ENCODE measurements at places on chromosomes 12 and 14.

DNA sequence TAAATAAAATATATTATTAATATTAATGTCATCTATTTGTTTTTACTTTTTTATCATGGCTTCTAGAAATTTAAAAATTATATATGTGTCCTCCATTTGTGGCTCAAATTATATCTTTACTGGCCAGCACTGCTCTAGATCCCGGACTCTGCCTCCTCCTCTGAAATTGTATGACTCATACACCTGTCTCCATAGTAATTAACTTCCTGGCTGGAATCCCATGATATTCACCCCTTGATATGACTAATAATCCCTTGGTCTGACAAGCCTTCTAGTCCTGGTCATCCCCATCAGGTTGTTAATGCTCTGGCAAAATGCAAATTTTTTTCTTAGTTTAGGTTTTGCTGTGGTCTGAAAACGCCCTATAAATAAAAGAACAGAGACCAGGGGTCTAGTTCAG is 116.2 kb downstream of the BMP4 start:
- no peak for DNase-seq

GRCh38 chr14:105139212-105139825 is 29.3 kb downstream of the JAG2 start:
- DNase-seq, result no peak

- DNase-seq, result no peak
Measured at GRCh38 chr12:116962197-116962596, 51.4 kb downstream of the FBXW8 start.

DNA sequence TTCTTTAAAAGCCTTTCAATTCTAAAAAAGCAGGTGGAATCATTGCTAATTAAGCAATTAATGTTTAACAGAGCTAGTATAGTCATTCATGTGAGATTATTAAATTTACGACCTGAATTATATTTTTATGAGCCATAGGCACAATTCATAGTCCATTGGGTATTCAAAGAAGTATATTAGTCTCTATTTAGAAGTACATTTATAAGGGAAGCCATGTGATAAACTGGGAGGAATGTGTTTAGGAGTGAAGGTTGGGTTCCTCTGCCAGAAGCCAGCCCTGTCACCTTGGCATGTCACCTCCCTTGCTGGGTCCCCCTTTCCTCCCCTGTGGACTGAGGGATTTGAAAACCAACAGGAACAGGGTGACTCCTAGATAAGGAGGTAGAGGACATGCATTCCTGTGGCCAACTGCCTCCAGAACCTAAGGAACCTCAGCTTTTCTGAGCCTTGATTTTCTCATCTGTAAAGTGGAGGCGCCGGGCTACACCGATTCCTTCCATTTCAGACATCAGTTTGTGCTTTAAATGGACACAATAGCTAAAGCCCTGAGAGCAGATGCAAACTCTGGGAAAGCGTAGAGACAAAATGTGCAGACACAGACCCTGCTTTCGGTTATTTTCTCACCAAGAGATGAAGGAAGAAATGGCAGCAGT is 5.4 kb upstream of the KRT2 start:
- no peak for DNase-seq

GRCh38 chr12:128813392-128813791 is 10.4 kb downstream of the SLC15A4 start:
- no peak for DNase-seq

DNA sequence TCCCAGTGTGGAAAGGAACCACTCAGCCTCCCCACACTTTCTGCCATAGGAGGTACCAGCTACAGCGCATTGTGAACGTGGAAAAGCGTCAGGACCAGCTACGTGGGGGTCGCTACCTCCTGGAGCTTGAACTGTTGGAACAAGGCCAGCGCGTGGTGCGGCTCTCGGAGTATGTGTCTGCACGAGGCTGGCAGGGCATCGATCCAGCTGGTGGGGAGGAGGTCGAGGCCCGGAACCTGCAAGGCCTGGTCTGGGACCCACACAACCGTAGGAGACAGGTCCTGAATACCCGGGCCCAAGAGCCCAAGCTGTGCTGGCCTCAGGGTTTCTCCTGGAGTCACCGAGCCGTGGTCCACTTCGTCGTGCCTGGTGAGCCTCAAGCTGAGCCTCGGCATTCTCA is 96.8 kb downstream of the B4GALNT3 start:
- DNase-seq, result no peak

DNA sequence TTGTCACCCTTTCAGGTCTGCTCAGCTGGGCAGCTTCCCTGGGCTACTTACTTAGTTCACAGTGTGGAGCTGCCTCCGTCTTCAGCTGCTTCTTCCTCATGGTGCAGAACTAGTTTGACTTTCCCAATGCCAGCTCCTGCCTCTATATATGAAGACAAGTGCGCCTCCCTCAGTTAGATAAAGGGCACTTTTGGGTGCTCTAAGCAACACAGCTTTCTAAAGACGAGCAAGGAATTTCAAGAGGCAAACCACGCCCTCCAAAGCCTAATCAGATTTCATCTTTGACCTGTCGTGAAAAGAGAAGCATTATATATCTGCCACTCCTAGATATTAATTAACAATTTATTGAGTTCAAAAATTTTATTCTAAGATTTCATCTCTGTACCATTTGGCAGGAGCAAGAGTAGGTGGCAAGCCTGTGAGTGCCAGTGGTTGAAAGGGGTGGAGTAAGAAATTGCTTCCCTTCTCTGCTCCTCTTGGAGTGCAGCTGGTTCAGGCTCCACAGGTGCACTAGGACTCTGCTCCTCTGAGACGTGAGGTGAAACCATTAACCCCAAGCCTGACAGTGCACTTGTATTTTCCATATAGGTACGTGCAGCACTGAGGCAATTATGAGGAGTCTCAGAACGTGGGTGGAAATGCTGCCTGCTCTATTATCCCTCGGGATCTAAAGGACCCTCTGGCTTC is 2.1 kb upstream of the SLC11A2 start:
- DNase-seq, result peak; percentile 70

DNA sequence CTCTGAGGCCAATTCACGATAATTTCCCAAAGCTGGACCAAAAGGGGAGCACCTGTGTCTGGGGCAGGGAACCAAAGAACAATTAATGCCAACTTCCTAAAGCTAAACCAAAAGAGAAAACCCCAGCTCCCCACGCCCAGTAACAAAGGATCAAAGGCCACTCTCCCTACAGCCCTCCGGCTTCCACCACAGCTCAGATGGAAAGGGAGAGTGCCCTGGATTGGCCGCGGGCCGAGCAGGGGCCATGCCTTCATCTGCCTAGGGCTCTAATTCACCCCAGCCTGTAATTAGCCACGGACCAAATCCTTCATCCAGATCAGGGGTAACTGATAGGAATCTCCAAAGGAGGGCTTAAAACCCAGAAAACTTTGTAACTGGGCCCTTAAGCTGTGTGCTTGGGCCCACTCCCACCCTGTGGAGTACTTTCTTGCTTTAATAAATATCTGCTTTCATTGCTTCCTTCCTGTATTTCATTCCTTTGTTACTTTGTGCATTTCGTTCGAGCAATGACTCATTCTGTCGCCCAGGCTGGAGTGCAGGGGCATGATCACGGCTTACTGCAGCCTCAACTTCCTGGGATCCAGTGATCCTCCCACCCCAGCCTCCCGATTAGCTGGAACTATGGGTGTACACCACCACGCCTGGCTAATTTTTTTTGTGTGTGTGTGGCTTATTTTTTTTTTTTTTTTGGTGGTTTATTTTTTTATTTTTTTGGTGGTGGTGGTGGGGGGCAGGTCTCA is 65.5 kb upstream of the PPP4R3A start:
- DNase-seq, result no peak

- DNase-seq, result no peak
Measured at GRCh38 chr14:48140804-48141203, 465.4 kb upstream of the MDGA2 start.

DNA sequence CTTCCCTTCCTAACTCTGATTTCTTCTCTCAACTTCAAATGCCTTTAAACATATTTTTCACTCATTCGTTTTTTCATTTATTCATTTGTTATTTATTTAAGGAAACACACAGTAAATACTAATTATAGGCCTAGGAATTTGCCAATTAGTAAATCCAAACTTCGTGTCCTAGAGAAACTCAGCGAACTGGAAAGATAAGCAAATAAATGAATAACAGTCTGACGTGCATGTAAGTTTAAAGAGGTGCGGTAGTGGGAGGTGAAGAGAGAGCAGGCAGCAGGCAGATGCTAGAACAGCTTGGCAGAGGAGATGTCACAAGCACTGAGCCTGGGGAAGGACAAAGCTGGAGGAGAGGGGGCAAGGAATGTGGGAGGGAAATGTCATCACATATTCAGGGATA is 228.2 kb downstream of the DPY19L2 start:
- no peak for DNase-seq

DNA sequence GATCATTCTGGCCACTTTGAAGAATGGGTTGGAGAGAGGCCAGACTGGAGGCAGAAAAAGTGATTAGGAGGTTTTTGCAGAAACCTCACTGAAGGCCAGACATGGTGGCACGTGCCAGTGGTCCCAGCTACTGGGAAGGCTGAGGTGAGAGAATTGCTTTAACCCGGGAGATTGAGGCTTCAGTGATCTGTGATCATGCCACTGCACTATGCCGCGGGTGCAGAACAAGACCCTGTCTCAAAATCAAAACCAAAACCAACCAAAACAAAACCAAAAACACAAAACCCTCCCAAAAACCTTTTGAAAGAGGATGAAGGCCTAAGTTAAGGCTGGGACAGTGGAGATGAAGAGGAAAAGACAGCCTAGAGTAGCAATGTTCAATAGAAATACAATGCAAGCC is 15.2 kb upstream of the CFAP54 start:
- no peak for DNase-seq

- no peak for DNase-seq
Measured at GRCh38 chr12:67410246-67410645, 141.1 kb downstream of the CAND1 start.

DNA sequence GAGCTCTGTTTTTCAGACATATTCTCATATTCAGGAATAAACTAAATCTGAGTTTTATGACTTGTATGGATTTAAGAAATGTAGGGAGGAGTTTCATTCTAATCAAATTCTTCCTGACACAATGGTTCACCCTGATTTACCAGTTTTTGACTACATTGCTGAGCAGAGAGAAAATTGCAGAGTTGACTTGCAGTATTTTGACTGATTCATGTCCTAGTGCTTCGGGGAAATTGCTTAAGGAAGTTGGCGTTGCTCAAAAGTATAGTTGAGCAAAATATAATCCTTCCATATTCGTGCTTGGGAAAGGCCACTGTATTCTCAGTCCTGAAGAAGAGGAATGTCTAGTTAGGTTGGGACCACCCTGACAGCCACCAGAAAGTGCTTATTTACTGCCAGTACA is 1.3 kb upstream of the TWF1 start:
- no peak for DNase-seq

DNA sequence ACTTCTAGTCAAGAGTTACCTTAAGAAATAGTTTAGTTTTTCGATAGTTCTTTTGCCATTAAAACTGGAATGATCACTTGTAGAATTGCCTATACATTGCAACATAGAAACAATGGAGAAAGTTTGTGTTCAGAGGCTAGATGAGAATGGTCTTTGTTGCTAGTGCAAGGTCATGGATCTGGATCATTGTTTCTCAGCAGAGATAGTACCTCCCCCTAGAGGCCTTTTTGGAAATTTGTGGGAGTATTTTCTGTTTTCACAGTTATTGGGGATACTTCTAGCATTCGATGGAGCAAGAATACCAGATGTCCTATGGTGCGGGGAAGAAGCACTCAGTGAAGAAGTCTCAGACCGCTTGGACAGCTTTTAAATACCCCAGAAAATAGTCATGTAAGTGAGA is 138.8 kb upstream of the HMGA2 start:
- peak; percentile 60 for DNase-seq

- DNase-seq, result no peak
Measured at GRCh38 chr12:119621878-119622277, 28.3 kb downstream of the TMEM233 start.

DNA sequence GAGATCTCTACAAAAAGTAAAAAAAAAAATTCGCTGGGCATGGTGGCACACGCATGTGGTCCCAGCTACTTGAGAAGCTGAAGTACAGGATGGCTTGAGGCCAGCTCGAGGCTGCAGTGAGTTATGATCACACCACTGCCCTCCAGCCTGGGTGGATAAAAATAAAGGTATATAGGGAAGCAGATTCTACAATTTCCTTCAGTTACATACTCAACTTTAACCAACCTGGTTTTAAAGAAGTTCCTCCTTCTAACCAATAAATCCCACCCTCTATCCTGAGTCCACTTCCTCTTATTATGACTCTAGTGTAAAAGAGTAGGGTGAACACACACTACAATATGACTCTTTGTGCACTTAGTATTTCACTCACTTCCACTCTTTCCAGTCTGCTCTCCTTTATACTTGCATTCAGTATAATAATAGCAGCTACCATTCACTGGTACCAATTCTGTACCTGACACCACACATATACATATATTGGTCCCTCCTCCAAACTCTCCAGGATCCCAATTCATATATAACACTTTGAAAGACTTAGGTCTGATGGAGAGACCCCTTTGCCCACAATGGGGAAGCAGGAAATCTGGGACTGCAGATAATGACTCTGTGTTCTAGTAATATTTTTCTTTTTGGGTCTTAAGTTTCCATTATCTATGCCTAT is 2.3 kb downstream of the ARF3 start:
- DNase-seq, result no peak

GRCh38 chr14:85947461-85948139 is 417.7 kb downstream of the FLRT2 start:
- no peak for DNase-seq

DNA sequence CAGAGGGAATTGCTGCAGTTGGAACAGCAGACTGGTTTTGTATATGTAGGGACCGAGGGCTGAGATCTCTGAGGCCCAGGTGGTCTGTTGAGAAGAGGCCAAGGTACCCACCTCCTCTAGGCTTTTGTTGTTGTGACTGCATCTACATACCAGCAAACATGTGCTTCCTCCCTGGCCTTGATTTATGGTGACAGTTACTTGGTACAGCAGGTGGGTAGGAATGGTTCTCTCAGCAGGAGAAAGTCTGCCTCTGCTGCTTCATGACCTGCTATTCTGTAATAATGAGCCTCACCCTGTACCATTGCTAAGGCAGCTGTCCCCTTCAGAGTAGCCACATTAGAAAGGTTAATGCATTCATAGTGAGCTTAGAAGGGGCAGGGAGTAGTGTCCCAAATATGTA is 196.7 kb upstream of the PELI2 start:
- no peak for DNase-seq

- no peak for DNase-seq
Measured at GRCh38 chr12:49422114-49422513, 54.9 kb downstream of the SPATS2 start.

DNA sequence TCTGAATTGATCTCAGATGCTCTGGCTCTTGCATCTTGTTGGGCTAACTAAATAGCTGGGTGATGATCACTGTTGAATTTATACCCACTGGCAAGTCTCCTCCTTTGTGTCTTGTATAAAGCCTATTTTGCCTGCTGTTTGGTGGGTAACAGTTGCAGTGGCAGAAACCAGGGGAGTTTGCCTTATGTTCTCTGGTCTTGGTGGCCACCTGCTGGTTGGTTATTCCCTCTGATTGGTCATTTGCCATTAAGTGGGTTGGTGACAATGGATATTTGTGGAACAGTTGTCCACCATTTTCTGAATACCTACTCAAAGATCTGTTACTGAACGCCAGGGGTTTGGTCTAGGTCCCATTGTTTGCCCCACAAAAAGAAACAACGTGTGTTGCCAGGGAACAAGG is 52.1 kb downstream of the AVPR1A start:
- DNase-seq, result no peak

GRCh38 chr12:15152456-15152855 is 68.8 kb downstream of the RERG start:
- peak; percentile 47 for DNase-seq

Data from ACHN (cell line).